ENCODE measurements at places on chromosomes 2 and 18.

- peak; percentile 24 for DNase-seq
Observed at GRCh38 chr18:73407506-73407905, 539.7 kb upstream of the NETO1 start.

- no peak for DNase-seq
Observed at GRCh38 chr2:69345434-69345833, 41.6 kb downstream of the GFPT1 start.

DNA sequence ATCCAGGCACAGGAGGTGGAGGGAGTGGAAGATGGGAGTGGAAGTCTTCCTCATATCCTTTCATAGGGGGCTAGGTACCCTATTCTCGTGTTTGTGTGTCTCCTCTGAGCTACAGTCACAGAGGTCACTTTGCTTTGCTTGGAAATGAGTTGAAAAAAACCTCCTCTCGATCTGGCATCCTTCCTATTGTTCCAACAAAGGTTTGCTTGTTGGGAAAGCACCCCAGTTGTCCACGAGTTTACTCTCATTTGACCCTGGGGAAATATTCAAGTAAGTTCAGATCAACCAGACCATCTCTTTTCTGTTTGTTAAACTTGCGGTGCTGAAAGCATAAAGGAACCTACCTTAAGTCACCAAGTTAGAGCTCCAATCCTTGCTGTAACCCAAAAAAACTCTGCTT is 59.3 kb downstream of the ARHGEF33 start:
- DNase-seq, result no peak

GRCh38 chr2:39803839-39804238 is 24.8 kb upstream of the THUMPD2 start:
- DNase-seq, result no peak

- no peak for DNase-seq
Observed at GRCh38 chr2:64401529-64401880, 52.5 kb upstream of the LGALSL start.

DNA sequence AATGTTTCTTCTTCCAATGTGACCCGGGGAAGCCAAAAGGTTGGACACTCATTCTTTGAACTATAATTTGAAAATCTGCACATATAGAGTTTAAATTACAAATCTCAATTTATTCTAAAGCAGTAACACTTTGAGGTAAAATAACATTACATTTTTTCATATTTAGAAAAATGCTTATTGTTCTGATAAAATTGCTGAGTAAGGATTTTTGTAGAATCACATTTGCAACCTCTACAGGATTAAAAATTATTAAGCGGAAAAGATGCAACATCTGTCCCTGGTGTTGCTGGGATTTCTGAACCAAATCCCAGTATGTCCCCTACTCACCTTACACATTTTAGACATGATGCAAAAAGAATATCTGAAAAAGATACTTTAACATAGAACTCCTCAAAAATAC is 10.1 kb downstream of the ZNF519 start:
- DNase-seq, result no peak

- DNase-seq, result peak; percentile 72
Observed at GRCh38 chr2:28654663-28655320, 96.8 kb upstream of the PPP1CB start.
